Thoracic aorta (tissue), 2 donors: ENCODE measurements at places on chromosomes 4 and X.

- no peak for DNase-seq
These were observed 34.4 kb downstream of the FAM13A start for GRCh38 chr4:89022426-89023128.

GRCh38 chrX:20266810-20267606 is at the start of gene RPS6KA3:
RPS6KA3 (minus strand) TSS chrX:20266909; CDS start chrX:20266632, 277 bp downstream.
- peak; percentile 65 for DNase-seq

GRCh38 chrX:21733705-21734104 is 24.2 kb downstream of the SMPX start:
- DNase-seq: no peak

- DNase-seq: no peak
These were observed 5.3 kb downstream of the LRRC66 start for GRCh38 chr4:52014903-52015302.

DNA sequence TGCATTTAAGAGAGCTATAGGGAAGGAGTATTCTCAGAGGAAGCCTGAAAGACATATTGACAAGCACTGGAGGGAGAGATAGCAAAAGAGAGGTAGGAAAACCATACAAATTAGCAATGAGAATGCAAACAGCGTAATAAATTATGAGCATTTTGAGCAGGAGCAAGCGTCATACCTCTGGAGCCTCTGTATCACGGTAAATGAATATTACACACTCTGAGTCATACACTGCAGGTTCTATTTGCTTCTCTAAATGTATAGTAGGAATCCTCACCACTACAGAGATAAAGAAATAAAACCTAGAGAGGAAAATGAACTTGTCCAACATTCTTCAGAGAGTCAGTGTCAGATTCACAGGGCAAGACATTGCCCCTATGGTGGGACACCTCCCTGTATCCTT is 46.4 kb upstream of the GABRE start:
- no peak for DNase-seq

DNA sequence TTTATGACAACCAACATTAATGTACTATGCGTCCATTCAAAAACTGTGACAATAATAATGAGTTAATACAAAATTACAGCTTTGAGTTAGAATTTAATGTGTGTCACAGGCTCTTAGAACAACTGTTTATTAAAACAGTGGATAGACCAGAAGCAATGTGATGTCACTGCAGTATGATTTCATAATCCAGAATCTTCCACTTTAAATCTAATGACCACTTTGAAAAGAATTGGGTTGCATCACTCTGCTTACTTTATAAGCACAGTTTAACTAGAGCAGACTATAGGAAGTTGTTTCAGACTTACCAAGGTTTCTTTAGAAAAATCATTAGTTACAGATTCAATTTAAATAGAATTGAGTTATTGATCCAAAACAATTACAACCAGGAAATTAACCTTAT is 758.5 kb downstream of the KCTD8 start:
- DNase-seq: no peak

DNA sequence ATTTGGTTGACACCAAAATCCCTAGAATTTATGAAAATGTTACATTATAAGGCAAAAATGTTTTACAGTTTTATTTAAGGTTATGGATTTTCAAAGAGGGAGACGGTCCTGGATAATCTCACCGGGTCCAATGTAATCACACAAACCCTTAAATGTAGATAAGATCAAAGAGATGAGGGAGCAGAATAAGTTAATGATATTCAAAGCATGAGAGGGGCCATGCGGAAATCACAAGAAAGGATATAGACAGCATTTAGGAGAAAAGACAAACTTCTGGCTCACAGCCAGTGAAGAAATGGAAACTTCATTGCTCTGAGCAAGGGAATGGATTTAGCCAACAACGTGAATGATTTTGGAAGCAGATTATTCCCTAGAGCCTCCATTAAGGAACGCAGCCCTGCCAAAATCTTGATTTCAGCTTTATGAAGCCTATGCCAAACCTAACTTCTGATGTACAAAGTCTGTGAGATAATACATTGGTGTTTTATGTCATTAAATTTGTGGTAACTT is 684.4 kb upstream of the GNPDA2 start:
- DNase-seq: no peak

- no peak for DNase-seq
These were observed 32.1 kb downstream of the IRF2 start for GRCh38 chr4:184442314-184442635.

DNA sequence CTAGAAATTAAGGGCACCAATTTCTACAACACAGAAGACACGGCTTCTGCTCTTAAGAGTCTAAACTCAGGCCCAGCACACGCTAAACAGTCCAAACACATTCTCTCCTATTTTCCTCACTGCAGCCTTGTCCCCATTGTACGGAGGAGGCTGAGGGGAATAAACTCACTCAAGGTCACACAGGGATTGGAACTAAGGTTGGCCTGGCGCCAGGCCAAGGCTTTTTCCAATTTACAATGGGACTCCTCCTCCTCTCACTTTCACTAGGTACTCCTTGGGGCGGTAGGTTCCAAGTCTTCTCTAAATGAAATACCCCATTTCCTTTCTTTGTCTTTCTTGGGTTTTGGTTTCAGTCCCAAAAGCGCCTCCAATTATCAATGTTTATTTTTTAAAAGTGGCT is 48.7 kb upstream of the CRMP1 start:
- DNase-seq: no peak

GRCh38 chrX:10622197-10622596 is 1.8 kb upstream of the MID1 start:
- DNase-seq: no peak

DNA sequence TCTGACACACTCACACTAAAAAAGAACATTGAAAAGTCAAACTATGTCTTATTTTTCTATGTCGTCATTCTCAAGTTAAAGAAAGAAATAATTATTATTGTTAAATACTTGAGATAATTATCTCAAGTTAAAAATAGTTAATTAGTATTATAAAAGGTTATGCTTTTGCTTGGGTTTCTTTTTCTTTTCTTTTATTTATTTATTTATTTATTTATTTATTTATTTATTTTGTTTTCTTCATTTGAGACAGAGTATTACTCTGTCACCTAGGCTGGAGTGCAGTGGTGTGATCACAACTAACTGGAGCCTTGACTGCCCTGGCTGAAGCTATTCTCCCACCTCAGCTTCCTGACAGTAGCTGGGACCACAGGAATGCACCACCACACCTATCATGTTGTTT is 59.9 kb downstream of the UBQLN2 start:
- no peak for DNase-seq

DNA sequence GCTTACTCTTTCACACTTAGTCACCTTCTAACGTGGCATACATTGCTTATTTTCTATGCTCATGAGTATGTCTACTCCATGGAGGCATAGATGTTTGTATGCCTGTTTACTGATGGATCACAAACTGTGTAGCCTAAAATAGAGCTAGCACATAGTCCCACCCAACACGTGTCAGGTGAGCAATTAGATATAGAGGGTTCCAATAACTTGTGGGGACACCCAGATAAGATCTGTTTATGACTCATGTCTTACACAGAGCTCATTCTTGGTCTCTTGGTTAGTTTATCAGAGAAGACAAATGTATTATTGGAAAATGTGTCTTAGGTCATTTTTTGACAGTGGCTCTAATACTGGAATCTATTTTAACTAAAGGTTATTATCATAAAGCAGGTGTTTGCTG is 6.8 kb downstream of the ZFP42 start:
- no peak for DNase-seq

GRCh38 chrX:103849558-103849957 is 17.5 kb upstream of the RAB9B start:
- DNase-seq: no peak

- no peak for DNase-seq
These were observed 2.8 kb upstream of the ZNF718 start for GRCh38 chr4:121408-122084.

DNA sequence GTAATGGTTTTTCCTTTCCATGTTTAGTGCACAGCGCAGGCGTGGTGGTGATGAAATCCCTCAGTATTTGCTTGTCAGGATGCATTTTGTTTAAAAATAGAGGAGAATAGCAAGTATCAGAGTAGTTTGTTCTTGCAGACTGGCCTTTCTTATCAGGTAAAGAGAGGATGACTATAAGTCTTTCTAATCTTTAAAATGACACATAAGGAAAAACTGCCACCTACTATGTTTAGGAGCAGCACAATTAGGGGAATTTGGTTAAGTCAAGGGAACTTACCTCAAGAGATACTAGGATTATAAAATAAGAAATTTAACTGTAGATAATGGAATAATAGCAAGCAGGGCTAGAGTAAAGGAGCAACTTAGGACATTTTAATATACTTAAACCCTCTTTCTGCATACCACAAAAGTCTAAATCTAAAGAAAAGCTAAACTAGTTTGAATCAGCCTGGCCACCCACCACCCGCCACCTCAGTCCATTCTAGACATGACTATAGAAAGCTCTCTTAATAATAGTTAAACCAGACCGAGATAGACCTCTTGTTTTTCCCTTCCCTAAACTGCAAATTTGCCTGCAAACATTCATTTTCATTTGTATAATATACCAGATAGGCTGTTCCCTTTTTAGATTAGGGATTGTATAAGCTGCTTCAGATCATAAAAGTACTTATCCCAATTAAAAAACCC is 62.0 kb downstream of the APOOL start:
- no peak for DNase-seq

- no peak for DNase-seq
These were observed 516.8 kb upstream of the FAM241A start for GRCh38 chr4:111628437-111628836.

DNA sequence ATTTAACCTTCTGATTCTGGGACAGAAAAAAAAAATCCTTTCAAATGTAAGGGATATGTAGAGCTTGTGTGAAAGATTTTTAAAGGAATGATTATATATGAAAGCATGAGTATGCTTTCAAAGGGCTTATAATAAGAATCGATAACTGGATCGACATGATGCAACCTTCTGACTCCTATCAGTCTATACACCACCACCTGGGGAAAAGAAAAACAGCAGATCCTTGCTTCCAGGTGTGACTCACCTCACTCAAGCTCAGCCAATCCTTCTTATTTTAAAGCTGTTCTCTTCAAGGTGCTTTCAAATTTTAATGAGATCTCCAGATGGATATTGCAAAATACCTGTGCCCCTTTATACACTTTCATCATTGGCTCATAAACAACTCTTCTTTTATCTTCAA is 102.1 kb upstream of the EDNRA start:
- no peak for DNase-seq

- DNase-seq: no peak
These were observed 24.1 kb downstream of the HPRT1 start for GRCh38 chrX:134484039-134484438.

- DNase-seq: no peak
These were observed 20.4 kb downstream of the REPS2 start for GRCh38 chrX:16966752-16967448.

GRCh38 chrX:63746715-63747114 is 38.3 kb downstream of the ARHGEF9 start:
- DNase-seq: no peak

DNA sequence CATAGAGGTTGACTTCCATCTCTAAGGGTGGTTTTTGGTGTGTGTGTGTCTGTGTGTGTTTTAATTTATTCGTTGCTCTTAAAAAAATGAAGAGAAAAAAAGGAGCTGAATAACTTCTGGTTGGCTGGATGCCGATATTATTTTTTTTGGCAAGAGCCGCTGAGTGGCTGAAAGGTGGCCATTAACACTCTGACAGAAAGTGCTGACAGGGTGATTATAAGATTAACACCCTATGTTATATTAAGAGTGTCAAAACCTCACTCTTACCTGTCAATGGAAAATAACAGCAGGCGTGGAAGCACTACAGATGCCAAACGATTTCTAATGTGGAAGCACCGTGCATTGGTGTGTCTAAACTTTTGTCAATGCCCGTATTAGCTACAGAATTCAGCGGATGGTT is 622.5 kb downstream of the ANKRD50 start:
- DNase-seq: no peak

DNA sequence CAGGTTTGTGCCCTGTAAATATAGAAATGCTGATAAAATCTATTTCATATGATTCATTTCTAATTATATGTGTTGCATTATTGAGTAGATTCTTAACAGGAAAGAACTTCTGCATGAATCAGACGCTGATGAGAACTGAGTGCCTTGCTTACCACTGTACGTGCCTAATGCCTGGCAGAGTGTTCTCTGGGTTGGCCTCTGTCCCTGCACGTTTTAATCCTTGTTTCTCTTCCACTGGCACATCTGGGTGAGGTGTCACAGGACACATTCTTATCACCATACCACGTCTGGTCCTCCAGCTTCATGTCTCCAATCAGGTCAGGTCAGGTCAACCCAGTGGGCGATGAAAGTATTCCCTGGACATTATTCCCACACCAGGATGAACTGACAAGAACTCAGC is 53.6 kb downstream of the KLF3 start:
- DNase-seq: no peak

DNA sequence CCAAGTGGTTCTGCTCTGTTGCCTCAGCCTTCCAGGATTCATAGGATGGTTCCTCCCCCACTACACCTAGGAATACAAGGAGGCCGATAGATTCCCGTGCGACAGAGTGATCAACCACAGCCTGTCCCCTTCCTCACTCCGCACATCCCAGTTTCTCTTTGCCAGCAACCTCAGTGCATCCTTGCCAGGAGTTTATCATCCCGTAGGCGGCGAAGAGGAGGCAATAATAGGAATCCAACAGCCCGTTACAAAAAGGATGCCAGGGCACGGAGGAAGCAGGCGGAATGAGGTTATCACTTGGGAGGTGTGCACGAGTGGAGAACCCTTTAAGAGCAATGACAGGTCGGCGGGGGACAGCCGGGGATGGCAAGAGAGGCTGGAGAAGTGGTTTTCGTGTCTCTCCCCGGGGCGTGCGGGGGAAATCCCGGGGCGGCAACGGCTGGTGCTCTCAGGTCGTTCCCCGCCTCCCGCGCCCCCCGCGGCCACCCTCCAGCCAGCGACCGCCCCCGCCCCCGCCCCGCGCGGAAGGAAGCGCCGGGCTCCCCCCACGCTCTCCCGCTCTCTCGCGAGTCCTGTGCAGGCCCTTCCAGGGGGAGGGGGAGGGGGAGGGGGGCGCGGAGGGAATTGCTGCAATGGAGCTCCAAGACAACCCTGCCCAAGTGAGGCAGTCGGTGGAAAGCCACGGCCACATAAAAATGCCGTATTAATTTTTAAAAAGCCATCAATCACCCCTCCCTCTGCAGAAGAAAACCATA is 1.6 kb downstream of the PPP3CA start:
- DNase-seq: no peak

DNA sequence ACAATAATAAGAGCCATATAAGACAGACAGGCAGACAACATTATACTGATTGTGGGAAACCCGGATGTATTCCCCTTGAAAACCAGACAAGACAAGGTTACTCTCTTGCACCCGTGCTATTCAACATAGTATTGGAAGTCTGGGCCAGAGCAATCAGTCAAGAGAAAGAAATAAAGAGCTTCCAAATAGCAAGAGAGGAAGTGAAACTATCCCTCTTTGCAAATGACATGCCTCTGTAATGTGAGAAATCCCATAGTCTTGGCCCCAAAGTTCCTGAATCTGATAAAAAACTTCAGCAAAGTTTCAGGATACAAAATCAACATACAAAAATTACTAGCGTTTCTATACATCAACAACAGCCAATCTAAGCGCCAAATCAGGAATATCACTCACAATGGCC is 102.1 kb downstream of the DCAF12L2 start:
- DNase-seq: no peak

GRCh38 chrX:9587642-9588041 is 122.8 kb downstream of the TBL1X start:
- DNase-seq: no peak
